ENCODE measurements at places on chromosomes 16 and 17.

DNA sequence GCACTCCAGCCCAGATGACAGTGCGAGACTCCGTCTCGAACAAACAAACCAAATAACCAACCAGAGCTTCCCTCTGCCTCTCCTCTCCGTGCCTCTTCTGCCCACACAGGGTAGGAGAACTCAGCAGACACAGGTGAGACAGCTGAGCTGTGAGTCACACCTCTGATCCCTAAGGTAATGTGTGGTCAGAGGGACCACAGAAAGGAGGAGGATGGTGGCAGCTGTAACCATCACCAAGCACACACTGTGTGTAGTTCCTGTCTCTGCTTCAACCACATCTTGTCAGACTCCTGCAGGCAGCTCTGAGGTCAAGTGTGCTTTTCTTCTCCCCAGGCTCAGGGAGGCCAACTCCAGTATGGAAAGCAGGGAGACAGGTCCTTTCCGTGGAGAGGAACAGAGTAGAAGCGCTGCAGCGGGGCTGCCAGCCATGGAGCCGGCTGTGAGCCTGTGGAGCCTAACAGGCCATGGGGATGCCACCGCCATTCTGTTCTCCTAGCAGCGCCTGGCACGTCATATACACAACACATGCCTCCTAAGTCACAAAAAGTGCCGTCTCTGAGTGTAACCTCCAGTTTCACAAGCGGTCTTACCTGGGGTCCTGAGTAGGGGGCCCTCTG lies 7.1 kb downstream of the NUDT16L1 start:
- no peak for DNase-seq

DNA sequence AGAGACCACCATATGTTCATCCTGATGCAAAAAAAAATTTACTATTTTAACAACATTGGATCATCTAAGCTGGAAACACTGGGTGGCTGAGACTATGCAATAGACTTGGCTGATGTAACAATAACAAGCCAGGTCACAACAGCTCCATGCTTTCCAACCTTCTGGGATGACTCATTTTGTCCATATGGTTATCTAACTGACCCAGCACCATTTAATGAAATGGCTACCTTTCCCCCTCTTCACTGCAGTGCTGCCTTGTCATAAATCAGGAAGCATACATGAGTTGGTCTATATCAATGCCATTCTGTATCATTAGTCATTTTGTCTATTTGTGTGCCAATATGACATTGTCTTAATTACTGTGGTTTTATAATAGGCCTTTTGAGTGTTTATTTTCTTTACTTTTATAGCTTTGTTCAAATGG lies 217.6 kb upstream of the KCNJ16 start:
- no peak for DNase-seq

DNA sequence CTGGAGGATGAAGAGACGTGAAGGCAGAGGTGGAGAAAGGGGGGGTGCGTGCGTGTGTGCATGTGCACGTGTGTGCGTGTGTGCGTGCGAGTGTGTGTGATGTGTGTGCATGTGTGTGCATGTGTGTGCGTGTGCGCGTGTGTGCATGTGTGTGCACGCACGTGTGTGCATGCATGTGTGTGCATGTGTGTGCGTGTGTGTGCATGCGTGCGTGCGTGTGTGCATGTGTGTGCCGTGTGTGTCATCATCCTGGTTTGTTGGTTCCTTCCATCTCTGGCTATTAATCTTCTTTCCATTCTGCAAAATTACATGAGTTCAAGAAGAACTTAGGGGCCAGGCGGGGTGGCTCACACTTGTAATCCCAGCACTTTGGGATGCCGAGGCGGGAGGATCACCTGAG lies 17.0 kb upstream of the RPL38 start:
- DNase-seq: no peak

DNA sequence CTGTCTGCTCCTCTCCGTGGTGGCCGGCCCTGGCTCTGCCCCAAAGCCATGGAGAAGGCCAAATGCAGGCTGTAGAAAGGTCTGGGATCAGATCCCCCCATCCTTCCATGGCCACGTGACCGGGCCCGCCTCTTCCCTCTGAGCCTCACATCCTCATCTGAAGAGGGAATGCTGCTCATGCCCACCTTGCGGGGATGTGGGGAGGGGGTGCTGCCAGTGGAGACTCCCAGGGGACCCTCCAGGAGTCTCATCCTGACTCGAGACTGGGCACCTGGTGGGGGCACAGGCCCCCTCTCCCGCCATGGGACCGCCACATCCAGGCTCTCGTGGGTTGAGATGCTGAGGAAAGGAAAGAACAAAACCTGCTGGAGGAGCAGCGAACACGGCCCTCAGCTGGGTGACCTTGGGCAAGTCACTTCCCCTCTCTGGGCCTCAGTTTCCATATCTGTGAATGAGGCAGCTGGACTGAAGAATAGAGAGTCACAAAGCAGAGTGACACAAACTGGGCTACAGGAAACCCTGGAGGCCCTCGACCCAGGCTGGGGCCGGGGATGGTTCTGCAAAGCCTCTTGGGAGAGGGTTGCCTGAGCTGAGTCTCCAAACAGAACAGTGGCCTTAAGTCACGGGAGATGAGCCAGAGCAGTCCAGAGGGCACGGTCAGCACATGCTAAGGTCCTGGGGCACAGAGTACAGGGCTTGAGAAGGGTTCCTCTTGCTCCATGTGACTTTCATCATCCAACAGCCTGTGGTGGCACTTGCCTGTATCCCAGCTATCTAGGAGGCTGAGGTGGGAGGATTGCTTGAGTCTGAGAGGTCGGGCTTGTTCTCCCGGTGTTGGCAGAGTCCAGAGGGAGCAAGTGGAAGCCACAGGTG lies 30.1 kb downstream of the SOCS1 start:
- no peak for DNase-seq

DNA sequence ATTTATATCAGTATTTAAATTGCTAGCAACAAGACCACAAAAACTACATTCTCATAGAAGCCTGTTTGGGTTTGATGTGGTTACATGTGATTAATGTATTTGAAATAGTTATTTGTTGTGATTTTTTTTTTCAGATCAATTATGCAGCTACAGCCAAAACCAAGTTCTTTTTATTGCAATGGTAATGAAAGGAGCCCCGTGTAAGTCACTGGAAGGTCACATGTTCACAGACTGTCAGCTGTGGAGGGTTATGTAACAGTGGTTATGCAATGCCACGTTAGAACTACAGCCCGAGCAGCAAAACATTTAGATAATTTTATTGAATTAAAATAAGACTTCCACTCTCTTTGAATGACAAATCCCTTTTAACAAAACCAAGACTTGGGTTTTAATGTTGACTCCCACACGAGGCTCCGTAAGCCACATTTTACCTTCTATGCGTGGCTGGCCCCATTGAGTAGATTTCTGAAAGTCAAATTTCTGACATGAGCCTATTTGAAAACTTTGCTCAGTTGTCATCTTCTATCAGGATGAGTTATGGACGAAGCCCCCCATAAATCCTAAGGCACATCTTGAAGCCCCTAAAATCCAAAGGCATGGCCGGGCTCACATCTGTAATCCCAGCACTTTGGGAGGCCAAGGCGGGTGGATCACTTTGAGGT lies 41.8 kb upstream of the SEC14L1 start:
- DNase-seq: no peak

- DNase-seq: no peak
These were observed 35.0 kb downstream of the STAT5A start for GRCh38 chr17:42323268-42323773.

- DNase-seq: no peak
These were observed 9.9 kb downstream of the TBX2 start for GRCh38 chr17:61409301-61410112.

GRCh38 chr16:46783800-46784199 lies 35.7 kb upstream of the MYLK3 start:
- no peak for DNase-seq

DNA sequence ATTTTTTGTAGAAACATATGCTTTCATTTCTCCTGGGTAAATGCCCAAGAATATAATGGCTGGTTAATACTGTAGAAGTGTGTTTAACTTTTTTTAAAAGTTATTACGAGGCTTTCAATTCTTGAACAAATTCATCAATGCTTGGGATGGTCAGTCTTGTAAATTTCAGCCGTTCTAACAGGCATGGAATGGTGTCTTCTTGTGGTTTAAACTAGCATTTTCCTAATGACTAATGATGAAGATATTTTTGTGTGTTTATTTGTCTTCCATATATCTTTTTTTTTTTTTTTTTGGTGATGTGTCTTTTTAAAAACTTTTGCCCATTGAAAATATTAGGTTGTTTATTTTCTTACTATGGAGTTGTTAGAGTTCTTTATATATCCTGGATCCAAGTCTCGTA lies 67.1 kb downstream of the MGAT5B start:
- no peak for DNase-seq

- no peak for DNase-seq
These were observed 10.1 kb downstream of the CTRB2 start for GRCh38 chr16:75196836-75197235.

DNA sequence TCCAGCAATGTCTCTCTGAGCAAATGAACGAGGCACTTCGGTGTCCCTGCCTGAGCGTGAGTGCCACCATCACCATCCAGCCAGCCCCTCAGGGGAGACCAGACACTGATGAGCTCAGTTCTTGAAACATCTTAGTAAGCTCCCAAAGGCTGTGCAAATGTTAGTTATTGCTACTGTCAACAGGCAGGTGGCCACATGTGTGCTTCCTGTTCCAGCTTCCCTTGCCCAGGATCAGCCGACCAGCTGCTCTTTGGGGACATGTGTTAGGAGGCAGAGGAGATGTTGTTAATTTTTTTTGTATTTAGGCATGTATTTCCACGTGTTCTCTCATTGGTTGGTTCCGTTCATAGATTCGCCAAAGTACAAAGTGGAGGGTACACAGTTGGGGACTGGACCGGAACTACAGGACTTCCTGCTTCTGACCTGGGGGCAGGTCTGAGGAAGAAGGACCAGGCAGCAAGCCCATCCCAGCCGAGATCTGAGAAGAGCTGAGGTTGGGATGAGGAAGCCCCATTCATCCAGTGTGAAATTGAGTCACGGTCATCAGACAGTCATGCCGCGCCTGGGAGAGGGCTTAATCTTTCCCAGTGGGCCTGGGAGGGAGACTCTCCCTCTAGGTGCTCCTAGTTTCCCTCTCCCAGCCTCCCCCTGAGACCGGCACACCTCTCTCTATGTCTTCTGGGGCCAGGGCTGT lies 3.8 kb downstream of the TTYH2 start:
- no peak for DNase-seq

DNA sequence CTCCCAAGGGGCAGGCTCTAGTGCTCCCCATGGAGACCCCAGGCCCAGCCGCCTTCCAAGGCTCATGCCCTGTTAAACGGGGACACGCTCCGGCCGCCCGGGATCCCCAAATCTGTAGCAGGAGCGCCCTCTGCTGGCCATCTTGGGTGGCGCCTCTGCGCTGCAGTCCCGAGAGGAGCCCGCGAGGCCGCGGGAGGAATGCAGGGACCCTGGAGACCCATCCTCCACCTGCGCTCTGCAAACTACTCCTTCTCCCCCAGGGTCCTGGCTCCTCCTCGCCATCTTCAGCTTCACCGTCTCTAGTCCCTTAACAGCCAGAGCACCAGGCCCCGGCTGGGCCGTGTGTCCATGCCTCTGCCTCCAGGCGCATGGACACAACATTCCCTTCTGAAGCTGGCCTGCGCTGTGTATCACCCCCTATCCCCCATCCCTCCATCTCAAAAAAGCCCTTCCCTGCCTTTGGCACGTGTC lies 23.6 kb upstream of the KRT17 start:
- DNase-seq: no peak

DNA sequence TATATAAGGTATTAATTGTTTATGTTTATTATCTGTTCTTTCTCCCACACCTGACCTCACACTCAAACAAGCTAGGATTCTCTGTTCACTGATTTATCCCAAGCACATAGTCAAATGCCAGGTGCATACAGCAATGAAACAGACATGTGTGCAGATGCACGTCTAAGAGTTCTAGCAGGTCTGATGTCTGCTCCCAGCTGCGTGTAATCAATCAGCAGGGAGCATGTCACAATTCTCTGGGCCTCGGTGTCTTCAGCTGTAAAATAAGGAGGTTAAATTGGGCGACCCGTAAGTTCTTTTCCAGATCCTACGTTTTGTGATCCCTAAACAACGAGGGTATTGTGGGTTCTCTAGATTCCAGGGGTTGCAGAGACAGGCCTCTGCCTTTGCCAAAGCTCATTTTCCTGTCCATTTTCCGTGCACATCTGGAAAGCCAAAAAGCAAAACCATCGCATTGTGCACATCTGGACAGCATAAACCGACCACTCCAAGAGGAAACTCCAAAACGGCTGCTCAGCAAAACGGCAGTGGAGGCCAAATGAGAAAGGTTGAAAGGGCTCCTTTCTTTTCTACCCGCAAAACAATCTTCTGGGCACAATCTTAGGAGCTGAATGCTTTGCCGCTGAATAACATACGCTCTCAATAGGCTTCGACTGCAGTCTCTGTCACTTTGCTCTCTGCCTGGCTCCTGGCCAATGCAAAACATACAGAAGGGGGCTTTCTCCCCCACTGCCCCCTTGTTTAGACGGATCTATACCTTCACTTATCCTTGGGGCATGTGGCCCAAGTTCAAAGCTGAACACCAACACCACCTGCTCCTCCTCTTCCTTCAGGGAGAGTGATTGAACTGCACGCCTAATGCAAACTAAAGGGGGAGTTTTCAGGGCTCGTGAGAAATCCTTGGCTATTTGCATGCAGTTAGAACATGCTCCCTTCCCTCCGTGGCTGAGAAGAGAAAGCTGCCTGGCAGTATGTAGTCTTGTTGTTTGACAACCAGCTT lies 426.3 kb downstream of the SLC39A11 start:
- DNase-seq: no peak

DNA sequence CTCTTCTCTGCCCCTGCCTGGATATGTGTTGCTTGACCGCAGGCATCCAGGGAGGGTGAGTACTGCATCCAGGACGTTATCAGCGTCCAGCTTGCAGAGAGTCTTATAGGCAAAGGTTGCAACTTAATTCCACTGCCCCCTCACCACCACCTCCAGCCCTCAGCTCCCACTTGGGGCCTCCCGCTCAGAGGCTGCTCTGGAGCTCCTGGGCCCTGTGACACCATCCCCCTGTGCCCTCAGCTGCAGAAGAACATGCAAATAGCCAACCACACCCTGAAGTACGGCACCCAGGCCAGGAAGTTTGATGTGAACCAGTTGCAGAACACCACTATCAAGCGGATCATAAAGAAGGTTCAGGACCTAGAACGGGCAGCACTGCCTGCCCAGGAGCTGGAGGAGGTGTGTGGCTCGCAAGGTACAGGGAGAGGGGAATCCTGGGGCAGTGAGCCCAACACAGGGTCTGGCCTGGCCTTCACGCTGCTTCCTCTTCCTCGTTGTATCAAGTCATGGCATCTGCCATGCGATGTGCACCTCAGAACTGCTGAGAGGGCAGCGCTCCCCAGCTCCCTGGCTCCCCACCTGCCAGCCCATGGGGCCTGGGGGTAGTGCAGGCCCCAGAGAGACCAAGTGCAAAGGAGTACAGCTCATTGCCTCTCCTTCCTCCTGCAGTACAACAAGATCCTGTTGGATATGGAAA lies 9.6 kb downstream of the ACE start:
- no peak for DNase-seq

- DNase-seq: no peak
These were observed 8.2 kb upstream of the SALL1 start for GRCh38 chr16:51159296-51159695.
